ENCODE measurements at places on chromosomes 6 and 20. TPM values are rescaled to one million over a fixed set of nuclear protein-coding genes. Genes with fewer than 3 reads are reported as not detected.

The SCGN gene
- not detected for total RNA-seq

The EMILIN3 gene
- total RNA-seq = not detected

The NDRG3 gene
- total RNA-seq = 31.0 TPM

The OXT gene
- total RNA-seq = 0.51 TPM

The RNF182 gene
- total RNA-seq = not detected

The ACSS1 gene
- total RNA-seq = 53.3 TPM

The LAMA2 gene
- total RNA-seq = not detected

The FAM162B gene
- total RNA-seq = not detected

The SPINT3 gene
- not detected for total RNA-seq

The SLC35B3 gene
- total RNA-seq = 13.1 TPM

The ADGRF4 gene
- total RNA-seq = not detected

The HSPA1L gene
- total RNA-seq = 3.8 TPM

All from activated naive CD4-positive, alpha-beta T cell treated with anti-CD3 and anti-CD28 coated beads, Interleukin-2, amount 10 ng/mL, durations not matched to agents 5 hours and 36 hours (primary cell).